ENCODE measurements at places on chromosomes 12 and 14. TPM values are rescaled to one million over a fixed set of nuclear protein-coding genes. Genes with fewer than 3 reads are reported as not detected.

- H3K27ac ChIP-seq, result no peak overlapping the region
- no peak for DNase-seq
- no peak overlapping the region for H3K4me3 ChIP-seq
- H3K4me1 ChIP-seq, result peaks cover 6% of the 10 kb centered on the region
Measured at GRCh38 chr12:20189767-20190166, 178.6 kb upstream of the PDE3A start.

GRCh38 chr12:23830210-23830609 lies 119.3 kb downstream of the SOX5 start:
- no peaks in the 10 kb centered on the region for H3K27me3 ChIP-seq
- DNase-seq, result no peak
- no peak overlapping the region for H3K27ac ChIP-seq
- H3K4me1 ChIP-seq, result no peaks in the 10 kb centered on the region

- H3K27me3 ChIP-seq, result peaks cover 14% of the 10 kb centered on the region
- no peak for DNase-seq
- H3K36me3 ChIP-seq, result no peaks in the 10 kb centered on the region
- H3K4me3 ChIP-seq, result no peak overlapping the region
- no peak overlapping the region for H3K27ac ChIP-seq
- peaks cover 3% of the 10 kb centered on the region for H3K4me1 ChIP-seq
Measured at GRCh38 chr14:69268223-69268622, 8.3 kb downstream of the GALNT16 start.

GRCh38 chr14:33555710-33556350 lies 395.0 kb downstream of the EGLN3 start:
- H3K4me1 ChIP-seq, result no peaks in the 10 kb centered on the region
- no peak overlapping the region for H3K4me3 ChIP-seq
- no peak overlapping the region for H3K27ac ChIP-seq

DNA sequence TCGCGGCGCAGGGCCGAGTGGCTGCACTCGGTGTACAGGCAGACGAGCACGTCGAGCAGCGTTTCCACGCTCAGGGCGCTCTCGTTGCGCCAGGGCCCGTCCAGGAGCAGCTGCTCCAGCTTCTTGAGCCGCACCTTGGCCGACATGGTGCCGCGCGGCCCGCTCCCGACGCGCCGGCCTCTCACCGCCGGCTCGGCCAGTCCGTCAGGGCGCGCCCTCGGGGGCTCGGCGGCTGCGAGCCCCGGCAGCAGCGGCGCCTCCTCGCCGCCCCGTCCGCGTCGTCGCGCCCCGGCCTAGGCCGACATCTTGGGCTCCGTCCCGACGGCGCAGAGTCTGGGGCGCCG lies 349 bp downstream of the CDC42BPB start:
- peak overlapping the region; percentile 88 for H3K27ac ChIP-seq
- H3K27me3 ChIP-seq, result no peaks in the 10 kb centered on the region
- peak overlapping the region; percentile 95 for H3K4me3 ChIP-seq
- peak; percentile 75 for DNase-seq
- H3K4me1 ChIP-seq, result peaks cover 34% of the 10 kb centered on the region
- no peaks in the 10 kb centered on the region for H3K36me3 ChIP-seq

GRCh38 chr14:60254176-60254575 lies 5.2 kb downstream of the PPM1A start:
- no peak overlapping the region for H3K4me3 ChIP-seq
- DNase-seq, result no peak
- peaks cover 49% of the 10 kb centered on the region for H3K4me1 ChIP-seq
- H3K27me3 ChIP-seq, result no peaks in the 10 kb centered on the region
- no peak overlapping the region for H3K27ac ChIP-seq

GRCh38 chr14:20998139-20998538 lies 954 bp upstream of the SLC39A2 start:
- no peak overlapping the region for H3K27ac ChIP-seq
- no peaks in the 10 kb centered on the region for H3K4me1 ChIP-seq
- no peaks in the 10 kb centered on the region for H3K27me3 ChIP-seq
- H3K36me3 ChIP-seq, result peaks cover 46% of the 10 kb centered on the region
- no peak for DNase-seq

GRCh38 chr12:55842681-55843429 lies at the start of gene MMP19:
Gene MMP19 (minus strand): TSS chr12:55842936. CDS start chr12:55842830, 106 bp downstream.
- H3K27ac ChIP-seq, result peak within 1 kb of the TSS; percentile 82
- no peaks in the 10 kb centered on the region for H3K36me3 ChIP-seq
- no peak for DNase-seq
- no peaks in the 10 kb centered on the region for H3K27me3 ChIP-seq
- H3K4me1 ChIP-seq, result peaks cover 4% of the 10 kb centered on the region

GRCh38 chr12:132162508-132163031 lies 18.3 kb downstream of the NOC4L start:
- H3K27ac ChIP-seq, result peak overlapping the region; percentile 6
- DNase-seq, result peak; percentile 67
- H3K36me3 ChIP-seq, result no peaks in the 10 kb centered on the region
- no peaks in the 10 kb centered on the region for H3K27me3 ChIP-seq
- peak overlapping the region; percentile 26 for H3K4me3 ChIP-seq

DNA sequence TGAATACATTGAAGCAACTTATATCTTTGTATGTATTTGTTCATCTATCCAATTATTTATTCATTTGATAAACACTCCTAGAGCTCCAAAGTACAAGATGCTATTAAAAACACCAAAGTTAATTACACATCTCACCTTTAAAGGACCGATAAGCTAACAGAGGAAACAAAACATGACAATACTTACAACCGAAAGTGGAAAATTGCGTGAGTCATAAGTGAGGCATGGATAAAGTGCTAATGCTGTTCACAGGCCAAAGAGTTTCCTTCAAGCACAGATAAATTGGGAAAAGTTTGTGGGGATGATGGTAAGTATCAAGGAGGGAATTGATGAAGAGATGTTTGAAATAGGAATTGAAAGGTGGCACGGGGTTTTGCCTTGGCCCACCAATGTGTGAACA lies 172.8 kb upstream of the KITLG start:
- no peak overlapping the region for H3K4me3 ChIP-seq
- no peaks in the 10 kb centered on the region for H3K27me3 ChIP-seq
- no peak overlapping the region for H3K27ac ChIP-seq
- H3K4me1 ChIP-seq, result no peaks in the 10 kb centered on the region

GRCh38 chr12:53070877-53071492 lies 8.2 kb downstream of the SPRYD3 start:
- no peak overlapping the region for H3K27ac ChIP-seq
- no peaks in the 10 kb centered on the region for H3K27me3 ChIP-seq
- peak; percentile 59 for DNase-seq

- H3K27ac ChIP-seq, result peak overlapping the region; percentile 80
- no peaks in the 10 kb centered on the region for H3K27me3 ChIP-seq
- peaks cover 9% of the 10 kb centered on the region for H3K4me1 ChIP-seq
- peak overlapping the region; percentile 79 for H3K4me3 ChIP-seq
- no peaks in the 10 kb centered on the region for H3K36me3 ChIP-seq
Measured at GRCh38 chr14:30559638-30560091, 707 bp downstream of the G2E3 start.

DNA sequence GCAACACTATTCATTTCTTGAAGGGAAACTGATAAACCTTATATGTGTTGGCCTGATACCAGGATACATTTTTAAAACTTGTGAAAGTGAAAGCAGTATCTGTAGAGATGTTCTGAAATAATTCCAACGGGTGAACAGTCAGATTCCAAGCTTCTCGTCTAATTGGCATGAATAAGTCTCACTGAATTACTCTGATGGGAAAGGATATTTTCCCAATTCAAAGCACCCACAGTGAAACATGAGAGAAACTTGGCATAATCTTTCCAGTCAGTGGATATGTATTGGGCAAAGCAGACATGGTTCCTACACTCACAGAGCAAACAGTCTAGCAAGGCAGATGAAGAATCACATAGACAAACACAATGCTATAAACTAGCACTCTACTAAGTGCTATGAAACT lies 413.1 kb downstream of the MED13L start:
- no peaks in the 10 kb centered on the region for H3K36me3 ChIP-seq
- H3K4me1 ChIP-seq, result no peaks in the 10 kb centered on the region
- DNase-seq, result no peak
- H3K27me3 ChIP-seq, result peaks cover 8% of the 10 kb centered on the region
- H3K27ac ChIP-seq, result no peak overlapping the region
- H3K4me3 ChIP-seq, result no peak overlapping the region

DNA sequence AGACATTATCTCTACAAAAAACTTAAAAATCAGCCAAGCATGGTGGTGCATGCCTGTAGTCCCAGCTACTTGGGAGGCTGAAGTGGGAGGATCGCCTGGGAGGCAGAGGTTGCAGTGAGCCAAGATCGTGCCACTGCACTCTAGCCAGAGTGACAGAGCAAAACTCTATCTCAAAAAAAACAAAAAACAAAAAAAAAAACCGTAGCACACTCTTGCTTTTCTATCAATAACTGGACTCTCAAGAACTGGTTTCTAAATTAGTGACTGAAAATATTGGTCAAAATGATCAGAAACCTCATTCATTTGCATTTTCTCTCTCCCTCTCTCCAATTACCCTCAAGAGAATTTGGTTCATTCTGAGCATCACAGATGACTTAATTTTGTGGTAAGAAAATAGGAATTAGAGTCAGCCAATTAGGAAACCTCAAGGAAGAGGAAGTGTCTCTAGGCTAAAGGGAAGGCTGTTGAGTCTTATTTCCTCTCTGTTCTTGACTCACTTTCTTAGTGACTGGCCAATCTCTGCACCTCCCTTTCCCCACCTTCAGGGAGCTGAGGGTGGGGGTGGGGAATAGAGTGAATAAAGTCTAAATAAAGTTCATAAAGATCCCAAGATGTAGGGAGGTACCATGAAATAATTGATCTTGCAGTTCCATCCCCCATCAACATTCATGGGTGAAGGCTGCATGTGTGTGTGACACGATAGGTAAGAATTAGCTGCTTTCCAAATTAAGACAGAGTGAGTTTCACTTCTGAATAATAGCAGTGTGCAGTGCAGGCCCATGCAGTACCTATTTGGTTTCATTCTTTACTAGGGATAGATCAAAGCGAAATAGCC lies 6.8 kb upstream of the PSMA6 start:
- DNase-seq, result no peak
- H3K27me3 ChIP-seq, result no peaks in the 10 kb centered on the region
- peaks cover 5% of the 10 kb centered on the region for H3K36me3 ChIP-seq
- no peak overlapping the region for H3K4me3 ChIP-seq
- H3K4me1 ChIP-seq, result peaks cover 4% of the 10 kb centered on the region
- H3K27ac ChIP-seq, result peak overlapping the region; percentile 51

DNA sequence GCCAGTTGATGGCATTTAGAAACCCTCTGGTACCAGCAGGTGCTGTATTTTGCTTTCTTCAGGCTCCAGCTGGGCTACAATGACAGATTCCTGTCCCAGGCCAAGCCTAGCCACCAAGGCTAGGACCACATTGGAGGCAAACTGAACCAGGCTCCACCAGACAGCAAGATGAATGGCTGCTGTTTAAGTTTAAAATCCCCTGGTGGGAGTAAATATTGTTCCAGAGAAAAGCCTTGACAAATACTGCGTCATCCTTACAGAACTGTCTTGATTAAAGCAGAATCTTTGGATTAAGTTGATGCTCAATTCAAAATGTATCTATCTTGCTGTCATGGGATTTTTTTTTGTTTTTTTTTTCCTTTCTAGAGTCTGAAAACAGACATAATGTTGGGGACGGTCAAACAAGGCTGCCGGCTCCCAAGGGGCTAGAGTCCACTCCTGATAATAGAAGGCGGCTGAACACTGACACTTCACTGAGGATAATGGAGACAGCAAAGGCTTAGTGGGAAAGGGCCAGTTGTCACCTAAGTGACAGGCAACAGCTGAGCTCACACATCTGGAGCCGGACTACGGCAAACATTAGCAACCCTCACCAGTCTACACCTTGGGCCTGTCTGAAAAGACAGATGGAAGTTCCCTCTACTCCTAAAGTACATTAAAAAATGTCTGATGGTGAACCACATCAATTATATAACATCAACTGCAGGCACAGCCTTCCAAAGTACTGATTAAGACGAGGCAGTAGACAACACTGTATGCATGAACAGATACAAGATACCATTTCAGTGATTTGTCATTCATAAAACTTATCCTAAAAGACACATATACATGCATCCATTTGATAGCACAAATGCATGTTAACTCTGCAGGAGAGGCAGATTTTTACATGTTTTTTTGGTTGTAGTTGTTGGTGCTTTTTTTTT lies 1.7 kb downstream of the PRICKLE1 start:
- H3K27ac ChIP-seq, result peak overlapping the region; percentile 36
- H3K4me1 ChIP-seq, result peaks cover 30% of the 10 kb centered on the region
- no peaks in the 10 kb centered on the region for H3K36me3 ChIP-seq
- H3K27me3 ChIP-seq, result peaks cover 10% of the 10 kb centered on the region

DNA sequence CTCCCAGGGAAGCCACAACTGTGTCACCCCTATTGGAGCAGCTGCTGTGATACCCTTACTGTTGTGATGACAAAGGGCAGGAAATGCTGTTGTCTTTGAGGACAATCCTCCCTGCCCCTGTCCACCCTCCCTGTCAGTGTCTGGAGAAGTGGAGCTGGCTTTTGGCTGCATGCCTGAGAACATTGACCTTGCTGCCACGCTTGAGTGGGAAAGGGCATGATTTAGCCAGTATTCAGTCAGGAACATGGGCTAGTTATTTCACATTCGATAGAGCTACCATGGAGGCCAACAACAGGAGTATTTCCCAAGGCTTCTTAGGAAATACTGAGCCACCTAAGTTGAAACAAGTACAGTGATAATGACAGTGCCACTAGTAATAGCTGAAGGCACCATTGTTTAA lies 59.4 kb downstream of the MYRFL start:
- peaks cover 2% of the 10 kb centered on the region for H3K4me1 ChIP-seq
- H3K36me3 ChIP-seq, result no peaks in the 10 kb centered on the region
- H3K4me3 ChIP-seq, result no peak overlapping the region
- no peaks in the 10 kb centered on the region for H3K27me3 ChIP-seq

GRCh38 chr12:79161249-79161934 lies 296.8 kb downstream of the SYT1 start:
- H3K4me3 ChIP-seq, result no peak overlapping the region
- H3K27ac ChIP-seq, result no peak overlapping the region
- no peak for DNase-seq
- H3K36me3 ChIP-seq, result no peaks in the 10 kb centered on the region
- H3K27me3 ChIP-seq, result no peaks in the 10 kb centered on the region

- H3K27ac ChIP-seq, result peak overlapping the region; percentile 78
- DNase-seq, result peak; percentile 83
- no peaks in the 10 kb centered on the region for H3K36me3 ChIP-seq
- peaks cover 43% of the 10 kb centered on the region for H3K27me3 ChIP-seq
- peak overlapping the region; percentile 43 for H3K4me3 ChIP-seq
Measured at GRCh38 chr14:37583358-37584210, 11.5 kb downstream of the FOXA1 start.

DNA sequence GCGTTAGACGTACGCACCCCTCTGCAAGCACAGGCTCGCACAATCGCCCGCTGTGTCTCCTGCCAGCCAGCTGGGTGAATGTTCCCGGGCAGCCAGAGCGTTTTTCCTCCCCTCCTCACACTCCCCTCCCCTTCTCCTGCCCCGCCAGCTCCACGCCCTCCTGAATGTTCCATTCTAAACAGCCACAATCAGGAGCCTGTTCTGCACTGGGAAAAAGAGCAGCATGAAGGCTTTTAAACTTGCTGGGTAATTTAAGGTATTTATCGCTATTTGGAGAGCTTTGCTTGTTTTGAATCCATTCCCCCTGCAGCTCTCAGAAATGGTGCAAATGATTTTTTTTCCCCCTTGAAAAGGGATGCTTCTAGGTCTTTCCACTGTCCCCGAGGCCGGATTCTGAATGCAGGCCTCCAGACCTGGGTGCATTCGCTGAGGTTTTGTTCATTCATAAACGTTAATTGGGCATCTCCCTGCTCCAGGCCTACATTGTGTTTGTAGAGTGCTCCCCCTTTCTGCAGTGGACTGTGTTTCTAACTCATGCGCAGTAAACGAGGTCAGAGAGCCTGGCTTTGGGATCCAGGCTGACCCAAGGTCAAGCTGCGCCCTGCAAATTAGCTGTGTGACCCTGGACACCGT lies 212.5 kb downstream of the CHST11 start:
- H3K4me1 ChIP-seq, result peaks cover 78% of the 10 kb centered on the region
- H3K27ac ChIP-seq, result peak overlapping the region; percentile 70
- no peaks in the 10 kb centered on the region for H3K36me3 ChIP-seq
- peak; percentile 77 for DNase-seq

Gene RPS29
- 1,185 TPM for total RNA-seq

Gene BIN2
- 26.1 TPM for total RNA-seq

Data from upper lobe of right lung (tissue), 1 donor.